ENCODE measurements at places on chromosomes 13 and 19.

DNA sequence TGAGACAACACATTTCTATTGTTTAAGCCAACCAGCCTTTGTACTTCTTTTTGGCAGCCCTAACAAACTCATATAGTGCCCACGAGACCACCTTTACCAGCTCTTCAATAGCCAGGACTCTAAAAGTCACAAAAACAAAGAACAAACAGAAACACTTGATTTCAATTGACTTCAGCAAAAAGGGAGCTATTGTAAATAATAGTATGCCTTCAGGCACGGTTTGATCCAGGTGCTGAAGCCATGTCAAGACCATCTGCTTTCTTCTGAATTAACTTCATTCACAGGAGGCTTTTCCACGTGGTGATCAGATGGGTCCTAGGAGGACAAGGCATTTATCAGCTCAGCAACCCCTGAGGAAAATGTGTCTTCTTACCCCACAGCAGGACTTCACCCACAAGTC, 53.8 kb downstream of the TINCR start:
- no peak for DNase-seq

- no peak for DNase-seq
Observed at GRCh38 chr13:24264976-24265375, 44.4 kb upstream of the C1QTNF9 start.

GRCh38 chr19:19006213-19006612, 27.1 kb downstream of the SUGP2 start:
- DNase-seq = no peak

DNA sequence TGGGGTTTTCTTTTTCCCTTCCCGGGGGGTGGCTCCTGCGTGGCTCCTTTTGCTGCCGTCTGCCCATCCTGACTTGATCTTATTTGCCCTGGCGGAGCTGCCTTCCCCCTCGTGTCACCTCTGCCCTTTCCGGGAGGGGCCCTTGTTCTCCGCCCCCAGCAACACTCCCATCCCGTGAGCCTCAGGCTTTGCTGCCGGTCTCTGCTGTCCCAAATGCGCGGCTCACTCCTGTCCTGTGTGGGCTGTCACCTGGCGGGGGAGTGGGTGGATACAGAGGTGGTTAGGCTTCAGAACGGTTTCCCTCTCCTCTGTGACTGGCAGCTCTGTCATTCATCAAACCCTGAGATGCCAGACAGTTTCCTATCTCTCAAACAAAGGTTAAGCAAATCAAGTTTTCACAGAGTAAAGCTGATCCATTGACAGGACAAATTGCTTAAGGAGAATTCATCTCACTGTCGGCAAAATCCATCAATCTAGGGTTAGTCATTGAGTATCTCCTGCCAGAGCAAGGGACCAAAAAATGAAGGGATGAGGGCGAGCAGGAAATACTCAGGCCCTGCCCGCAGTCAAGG, 84.0 kb downstream of the ANKRD10 start:
- no peak for DNase-seq

GRCh38 chr19:29945017-29945416, 3.0 kb downstream of the URI1 start:
- no peak for DNase-seq

DNA sequence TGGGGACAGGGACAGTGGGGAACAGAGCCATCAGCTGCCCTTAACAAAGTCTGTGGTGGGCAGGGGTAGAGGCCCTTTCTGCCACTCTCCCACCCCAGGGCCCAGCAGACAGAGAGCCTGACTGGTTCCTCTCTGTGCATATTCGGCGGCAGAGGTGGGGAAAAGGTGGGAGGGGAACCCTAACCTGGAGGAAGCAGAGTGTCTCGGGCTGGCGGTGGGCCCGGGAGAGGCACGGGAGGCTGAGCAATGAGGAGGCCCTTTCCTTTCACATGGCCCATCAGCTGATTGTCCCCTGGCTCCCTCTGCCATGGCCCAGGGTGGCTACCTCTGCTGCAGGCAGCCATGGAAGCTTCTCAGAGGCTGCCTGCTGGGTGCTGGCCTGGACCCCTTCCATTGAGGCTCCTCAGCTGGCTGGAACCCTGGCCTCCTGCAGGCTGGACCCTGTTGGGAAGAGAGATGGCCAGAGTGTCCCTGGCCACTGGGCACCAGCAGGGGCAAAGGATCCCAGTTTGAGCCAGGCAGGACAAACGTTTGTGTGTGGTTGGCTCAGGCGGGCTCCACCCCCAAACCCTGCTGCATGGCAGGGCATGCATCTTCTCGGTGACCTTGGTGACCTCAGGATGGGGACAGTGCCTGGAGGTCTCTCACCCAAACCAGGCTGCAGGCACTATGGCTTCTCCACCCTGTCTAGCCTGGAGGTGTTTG, 202.8 kb upstream of the ZNF536 start:
- DNase-seq = no peak

DNA sequence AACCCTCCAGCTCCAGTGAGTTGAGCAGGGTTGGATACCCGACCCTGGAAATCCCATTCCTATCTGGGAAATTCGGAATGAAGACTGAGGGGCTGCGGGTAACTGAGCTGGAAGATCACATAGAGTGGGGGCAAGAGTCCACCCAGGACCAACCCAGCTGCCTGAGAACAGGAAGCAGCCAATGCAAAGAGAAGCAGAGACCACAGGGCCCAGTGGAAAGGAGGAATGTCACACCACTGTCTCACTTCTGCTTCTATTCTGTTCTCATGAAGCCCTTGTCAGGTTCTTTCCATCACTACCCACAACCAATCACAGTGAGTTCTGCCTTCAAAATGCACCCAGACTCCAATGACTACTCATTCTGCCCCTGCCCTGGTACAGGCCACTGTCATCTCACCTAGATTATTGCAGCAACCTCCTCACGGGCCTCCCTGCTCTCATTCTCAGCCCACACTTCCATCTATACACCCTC, 15.3 kb downstream of the DYRK1B start:
- no peak for DNase-seq

DNA sequence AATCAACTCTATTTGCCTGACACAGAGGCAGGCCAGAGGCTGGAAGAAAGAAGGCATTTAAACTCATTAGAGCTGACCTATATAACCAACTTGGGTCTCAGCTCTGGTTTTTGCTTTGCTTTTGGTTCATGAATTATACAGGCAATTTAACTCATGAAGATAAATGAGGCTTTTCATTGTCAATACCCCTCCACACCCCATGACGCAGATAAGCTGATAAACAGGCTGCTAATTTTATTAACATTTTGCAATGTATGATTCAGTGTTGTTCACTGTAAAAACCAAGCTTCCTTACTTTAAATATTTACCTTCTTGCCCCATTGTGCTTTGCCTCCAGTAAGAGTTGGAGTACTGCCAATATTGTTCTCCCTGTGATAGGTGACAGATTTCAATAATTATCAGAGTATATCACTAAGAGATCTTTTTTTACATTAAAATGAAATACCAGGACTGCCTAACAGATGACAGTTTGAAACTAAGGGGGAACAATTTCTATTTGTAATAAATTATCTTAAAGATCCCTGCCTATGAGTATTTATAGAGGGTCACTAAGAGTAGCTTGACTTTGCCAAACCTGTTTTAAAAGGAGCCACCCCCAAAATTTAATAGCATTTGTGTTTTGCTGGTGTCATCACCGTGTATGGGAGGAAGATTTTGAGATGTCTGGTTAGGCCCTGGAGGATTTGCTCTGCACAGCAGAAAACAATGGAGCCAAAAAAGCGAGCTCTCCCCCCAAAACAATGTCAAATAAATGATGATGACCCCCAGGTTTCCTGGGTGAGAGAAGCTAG, 472.7 kb upstream of the NBEA start:
- DNase-seq = no peak

DNA sequence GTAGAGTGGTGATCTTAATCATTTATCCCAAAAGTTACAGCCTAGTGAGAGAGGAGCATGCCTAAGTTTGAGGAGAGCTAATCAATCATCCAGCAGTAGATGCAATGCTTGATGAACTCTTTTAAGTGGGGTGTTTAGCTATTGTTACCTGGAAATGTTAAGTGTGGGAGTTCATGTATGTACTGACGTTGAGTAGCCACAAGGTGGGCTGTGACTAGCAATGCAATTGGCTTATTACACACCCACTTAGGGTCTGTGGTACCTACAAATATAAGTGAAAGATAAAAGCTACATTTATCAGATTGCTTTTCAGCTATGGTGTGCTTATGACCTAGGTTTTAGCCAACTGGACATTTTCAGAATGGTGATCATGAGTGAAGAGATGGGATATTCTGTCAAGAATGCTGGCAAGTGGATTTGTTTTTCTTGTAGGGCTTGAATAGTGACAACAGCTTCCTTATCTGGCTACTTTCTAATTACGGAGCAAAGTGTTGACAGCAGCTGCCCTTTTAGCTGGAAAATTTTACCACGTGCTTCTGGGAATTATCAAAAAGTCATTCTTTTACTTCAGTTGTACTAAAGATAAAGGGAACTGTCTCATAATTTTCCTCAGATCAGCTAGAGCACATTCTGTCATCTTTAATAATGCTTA, 170.6 kb downstream of the POSTN start:
- no peak for DNase-seq

DNA sequence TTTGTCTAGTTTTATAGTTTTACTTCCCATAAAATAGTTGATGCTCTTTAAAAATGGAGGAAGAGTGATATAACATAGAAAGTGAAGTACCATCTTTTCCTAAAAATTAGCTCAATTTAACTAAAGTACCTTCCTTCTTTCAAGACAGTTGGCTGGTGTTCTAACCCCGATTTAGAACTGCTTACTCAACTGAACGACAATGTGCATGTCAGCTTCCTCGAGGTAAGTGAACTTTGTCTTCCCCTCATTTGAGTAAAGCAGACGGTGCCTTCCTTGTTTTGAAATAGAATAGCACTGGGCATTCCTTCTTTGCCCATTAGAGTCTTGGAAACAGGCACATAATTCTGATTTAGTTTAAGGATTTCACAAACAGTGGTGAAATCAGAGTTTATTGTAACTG, 1519.2 kb downstream of the EFNB2 start:
- no peak for DNase-seq

GRCh38 chr13:53520132-53520531, 491.5 kb downstream of the OLFM4 start:
- DNase-seq = no peak

DNA sequence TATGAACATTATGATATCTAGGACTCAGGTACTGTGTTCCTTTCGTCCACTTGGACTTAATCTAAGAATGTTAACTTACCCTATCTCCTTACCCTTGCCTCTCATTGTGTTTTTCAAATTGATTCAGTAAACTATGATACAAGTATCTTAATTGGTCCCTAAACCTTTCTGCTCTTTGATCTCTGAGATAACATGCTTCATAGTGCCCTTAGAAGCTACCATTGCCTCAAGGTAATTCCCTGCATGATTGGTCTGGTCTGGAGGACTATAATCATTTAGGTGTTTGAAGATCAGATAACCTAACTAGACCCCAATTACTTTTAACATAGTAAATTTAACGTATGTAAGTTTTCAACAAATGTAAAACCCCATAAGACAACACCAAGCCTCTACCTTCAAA, 169.9 kb upstream of the NBEA start:
- no peak for DNase-seq

DNA sequence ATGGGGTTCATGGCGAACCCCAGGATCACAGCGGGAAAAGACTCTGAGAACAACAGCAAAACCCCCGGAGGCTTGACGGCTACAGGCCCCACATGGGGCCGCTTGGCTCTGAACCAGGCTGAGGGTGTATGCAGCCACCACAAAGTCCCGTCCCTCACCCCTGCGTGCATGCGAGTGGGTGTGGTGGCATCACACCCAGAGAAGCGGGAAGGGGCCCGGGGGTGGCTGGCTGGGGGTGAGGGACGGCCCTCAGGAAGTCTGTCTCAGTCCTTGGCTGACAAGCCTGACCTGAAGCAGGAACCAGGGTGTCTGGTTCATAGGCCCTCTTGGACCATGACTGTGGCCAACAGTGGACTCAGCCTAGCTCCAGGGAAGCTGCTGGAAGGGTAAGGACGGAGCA, 34.2 kb downstream of the CEBPG start:
- DNase-seq = no peak

GRCh38 chr13:19567820-19568534, 6.6 kb upstream of the TPTE2 start:
- DNase-seq = no peak

DNA sequence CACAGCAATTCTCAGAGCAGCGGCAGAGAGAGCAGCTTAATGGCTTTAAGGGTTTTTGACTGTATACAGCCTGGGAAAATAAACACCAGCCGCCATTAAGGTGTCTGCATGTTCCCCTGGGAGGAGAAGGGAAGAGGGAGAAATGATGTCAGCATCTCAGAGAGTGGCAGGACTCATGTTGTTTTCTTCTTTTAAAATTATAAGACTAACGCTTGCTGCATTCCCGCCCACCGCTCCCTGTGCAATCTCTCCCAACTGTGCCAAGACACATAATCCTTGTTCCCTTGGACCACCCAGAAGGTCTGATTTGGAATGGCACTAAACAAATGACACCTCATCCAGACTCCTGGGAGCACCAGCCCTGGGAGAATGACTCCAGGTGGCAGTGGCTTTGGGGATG, 27.7 kb upstream of the FAM216B start:
- no peak for DNase-seq

DNA sequence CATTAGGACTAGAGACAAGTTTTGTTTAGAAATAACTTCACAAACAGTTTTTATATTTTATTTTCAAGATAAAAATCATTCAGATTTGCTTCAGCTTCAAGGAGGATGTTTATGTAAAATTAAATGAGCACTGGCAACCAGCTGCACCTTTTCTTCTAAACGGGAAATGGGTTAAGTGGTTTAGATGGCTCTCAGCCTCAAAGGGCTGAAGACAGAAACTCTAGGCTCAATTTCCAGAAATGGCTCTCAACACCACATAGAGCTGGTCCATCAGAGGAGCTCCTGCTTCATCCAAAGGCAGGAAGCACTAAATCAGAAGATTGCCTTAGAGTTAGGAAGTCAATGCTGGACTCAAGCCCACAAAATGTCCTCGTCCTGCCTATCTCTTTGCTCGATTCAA, 74.7 kb downstream of the ZNF429 start:
- DNase-seq = no peak

DNA sequence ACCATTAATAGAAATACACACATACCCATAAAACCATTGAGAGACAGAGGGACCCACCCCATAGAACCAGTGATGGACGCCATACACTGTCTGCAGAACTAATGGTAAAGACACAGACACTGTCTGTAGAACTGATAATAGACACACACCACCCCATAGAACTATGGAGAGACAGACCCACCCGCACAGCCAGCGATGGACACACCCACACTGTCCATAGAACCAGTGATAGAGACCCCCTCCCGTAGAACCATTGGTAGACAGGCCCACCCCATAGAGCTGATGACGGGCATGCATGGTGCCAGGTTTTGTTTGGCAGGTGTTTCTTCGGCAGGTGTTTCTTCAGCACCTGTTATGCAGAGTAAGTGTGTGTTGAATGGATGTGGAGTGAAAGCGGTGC, 88.3 kb upstream of the TEX29 start:
- DNase-seq = no peak

- no peak for DNase-seq
Observed at GRCh38 chr13:31986676-31987470, 44.7 kb upstream of the FRY start.

- no peak for DNase-seq
Observed at GRCh38 chr19:40799558-40800338, 757 bp downstream of the EGLN2 start.

GRCh38 chr19:31066385-31066784, 282.9 kb downstream of the TSHZ3 start:
- no peak for DNase-seq

- no peak for DNase-seq
Observed at GRCh38 chr13:102658660-102659059, 36.2 kb downstream of the METTL21C start.

Data from stimulated activated CD4-positive, alpha-beta T cell treated with anti-CD3 and anti-CD28 coated beads, Interleukin-1b, Interleukin-23, amount 100 ng/mL, for 1 hour (primary cell).